Activated T-cell treated with anti-CD3 and anti-CD28 coated beads, Interleukin-2, amount 50 U/mL, for 24 hours (primary cell): ENCODE measurements at places on chromosomes 13 and 19.

GRCh38 chr13:112198396-112199010, 131.6 kb downstream of the SOX1 start:
- H3K27ac ChIP-seq, result no peak overlapping the region
- peaks cover 36% of the 10 kb centered on the region for H3K27me3 ChIP-seq
- DNase-seq, result no peak
- no peaks in the 10 kb centered on the region for H3K4me1 ChIP-seq
- H3K4me3 ChIP-seq, result no peak overlapping the region
- no peaks in the 10 kb centered on the region for H3K36me3 ChIP-seq

- no peaks in the 10 kb centered on the region for H3K36me3 ChIP-seq
- no peaks in the 10 kb centered on the region for H3K27me3 ChIP-seq
- no peaks in the 10 kb centered on the region for H3K4me1 ChIP-seq
- H3K27ac ChIP-seq, result no peak overlapping the region
- no peak for DNase-seq
Measured at GRCh38 chr13:96473526-96474180, 383.7 kb downstream of the HS6ST3 start.

DNA sequence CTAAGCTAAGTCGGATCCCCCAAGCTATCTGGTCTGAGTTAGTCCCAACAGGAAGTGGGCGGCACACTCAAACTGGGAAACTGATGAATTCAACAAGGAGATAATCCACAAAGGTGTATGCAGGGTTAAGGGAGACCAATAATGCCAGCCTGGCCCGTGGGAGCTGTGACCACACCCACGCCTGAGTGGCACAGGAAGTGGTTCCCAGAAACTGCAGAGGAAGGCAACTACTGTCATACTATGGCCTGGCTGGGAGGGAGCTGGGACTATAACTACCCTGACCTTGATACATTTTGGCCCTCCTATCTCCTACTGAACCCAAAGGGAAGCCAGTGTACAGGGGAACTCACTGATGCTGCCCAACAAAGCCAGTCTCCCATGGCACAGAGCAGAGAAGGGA, 85.5 kb upstream of the TDRD3 start:
- H3K27me3 ChIP-seq, result no peaks in the 10 kb centered on the region
- H3K27ac ChIP-seq, result no peak overlapping the region
- H3K4me3 ChIP-seq, result no peak overlapping the region

GRCh38 chr19:15268192-15268927, 36.1 kb upstream of the EPHX3 start:
- H3K36me3 ChIP-seq, result peaks cover 97% of the 10 kb centered on the region
- no peak overlapping the region for H3K4me3 ChIP-seq
- H3K27ac ChIP-seq, result peak overlapping the region; percentile 83
- DNase-seq, result no peak
- no peaks in the 10 kb centered on the region for H3K27me3 ChIP-seq

DNA sequence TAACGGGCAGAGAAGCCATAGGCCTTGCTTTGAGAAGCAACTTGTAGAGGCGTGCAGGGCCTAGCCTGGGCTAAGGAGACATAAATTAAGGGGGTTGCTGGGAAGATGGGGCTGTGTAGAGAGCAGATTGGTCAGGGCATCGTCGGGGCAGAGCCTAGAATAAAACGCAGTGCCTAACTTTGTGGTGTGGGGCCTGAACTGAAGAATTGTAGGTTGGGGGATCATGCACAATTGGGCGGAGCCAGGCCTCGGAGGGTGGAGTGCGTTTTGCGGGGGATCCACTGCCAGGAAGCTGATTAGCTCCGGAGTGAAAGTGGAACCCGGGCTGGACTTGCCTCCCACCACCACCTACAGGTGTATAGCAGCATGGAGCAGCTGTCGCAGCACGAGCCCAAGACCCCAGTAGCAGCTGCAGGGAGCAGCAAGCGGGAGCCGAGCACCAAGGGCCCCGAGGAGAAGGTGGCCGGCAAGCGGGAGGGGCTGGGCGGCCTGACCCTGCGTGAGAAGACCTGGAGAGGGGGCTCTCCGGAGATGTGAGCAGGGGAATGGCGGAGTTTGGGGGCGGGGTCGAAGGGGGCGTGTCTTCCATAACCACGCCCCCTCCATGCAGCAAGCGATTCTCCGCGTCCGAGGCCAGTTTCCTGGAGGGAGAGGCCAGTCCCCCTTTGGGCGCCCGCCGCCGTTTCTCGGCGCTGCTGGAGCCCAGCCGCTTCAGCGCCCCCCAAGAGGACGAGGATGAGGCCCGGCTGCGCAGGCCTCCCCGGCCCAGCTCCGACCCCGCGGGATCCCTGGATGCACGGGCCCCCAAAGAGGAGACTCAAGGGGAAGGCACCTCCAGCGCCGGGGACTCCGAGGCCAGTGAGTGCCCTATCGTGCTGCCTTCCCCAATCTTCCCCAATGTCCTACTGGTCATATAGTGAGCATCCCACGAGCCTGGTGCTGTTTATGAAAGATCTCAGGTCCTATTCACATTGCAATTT, 13.8 kb downstream of the DNASE2 start:
- peak overlapping the region; percentile 62 for H3K4me3 ChIP-seq
- peaks cover 13% of the 10 kb centered on the region for H3K4me1 ChIP-seq
- no peak overlapping the region for H3K27ac ChIP-seq
- peak; percentile 82 for DNase-seq
- peaks cover 3% of the 10 kb centered on the region for H3K36me3 ChIP-seq
- peaks cover 10% of the 10 kb centered on the region for H3K27me3 ChIP-seq

DNA sequence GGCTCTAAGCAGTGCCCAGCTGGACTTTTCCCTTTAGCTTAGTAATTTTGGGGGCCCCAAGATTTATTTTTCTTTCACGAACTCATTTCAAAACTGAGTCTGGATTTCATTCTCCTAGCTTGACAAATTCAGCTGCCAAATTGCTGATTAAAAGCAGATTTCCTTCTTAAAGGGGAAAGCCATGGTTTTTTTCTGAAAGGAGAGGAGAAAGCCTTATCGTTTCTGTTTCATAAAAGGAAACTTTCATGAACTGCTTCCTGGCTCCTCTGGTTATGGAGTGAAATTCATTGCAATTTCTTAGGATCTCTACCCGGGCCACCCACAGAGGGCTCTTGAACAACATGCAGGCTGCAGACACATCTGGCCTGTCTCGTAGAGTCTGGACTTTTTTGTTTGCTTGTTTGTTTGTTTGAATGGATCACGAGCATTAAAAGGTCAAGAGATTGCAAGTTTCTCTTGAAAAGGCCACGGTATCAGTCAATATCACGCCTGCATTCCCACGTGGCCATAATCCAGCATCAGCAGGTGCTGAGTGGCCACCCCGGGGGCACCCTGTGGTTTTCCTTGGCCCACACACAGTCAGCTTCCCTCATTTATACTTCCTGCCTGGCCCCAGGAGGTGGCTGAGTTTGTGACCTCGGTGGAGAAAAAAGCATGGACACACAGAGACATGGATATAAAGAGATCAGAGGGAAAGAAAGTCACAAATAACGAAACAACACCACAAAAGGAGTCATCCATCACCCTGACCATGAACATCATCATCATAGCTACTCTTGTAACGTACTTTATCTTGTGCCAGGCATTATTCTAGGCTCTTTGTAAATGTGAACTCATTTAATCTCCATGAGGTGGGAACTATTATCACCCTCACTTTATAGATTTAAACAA, 10.5 kb upstream of the KLK4 start:
- peaks cover 8% of the 10 kb centered on the region for H3K4me1 ChIP-seq
- no peak for DNase-seq
- no peak overlapping the region for H3K4me3 ChIP-seq
- no peak overlapping the region for H3K27ac ChIP-seq

DNA sequence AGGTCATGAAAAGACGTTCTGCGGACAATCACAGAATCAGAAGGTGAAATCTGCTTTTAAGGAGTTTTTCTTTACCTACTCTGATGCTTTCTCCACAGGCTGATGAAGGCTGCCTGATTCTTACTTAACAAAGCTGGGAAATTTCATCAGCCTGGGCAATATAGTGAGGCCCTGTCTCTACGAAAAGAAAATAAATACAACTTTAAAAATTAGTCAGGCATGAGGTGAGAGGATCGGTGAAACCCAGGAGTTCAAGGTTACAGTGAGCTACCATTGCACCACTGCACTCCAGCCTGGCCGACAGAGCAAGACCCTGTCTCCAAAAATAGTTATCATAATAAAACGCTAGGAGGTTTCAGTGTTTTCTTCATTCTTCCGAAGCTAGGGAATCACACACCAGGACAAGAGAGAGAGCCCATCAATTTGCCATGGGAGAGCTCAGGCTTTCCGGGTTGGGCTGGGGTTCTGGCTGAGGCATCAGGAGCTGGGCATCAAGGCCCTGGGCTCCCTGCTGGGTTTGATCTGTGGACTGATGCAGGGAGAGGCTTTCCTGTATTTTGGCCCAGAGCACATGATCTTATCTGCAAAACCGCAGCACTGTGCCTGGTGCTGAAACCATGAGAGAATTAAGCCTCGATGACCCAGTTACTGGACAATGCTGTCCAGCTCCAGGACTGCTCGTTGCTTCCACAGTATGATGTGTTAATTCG, 25.1 kb upstream of the CEBPG start:
- no peak overlapping the region for H3K27ac ChIP-seq
- H3K4me1 ChIP-seq, result no peaks in the 10 kb centered on the region
- DNase-seq, result no peak
- no peaks in the 10 kb centered on the region for H3K36me3 ChIP-seq

- no peak overlapping the region for H3K27ac ChIP-seq
- no peaks in the 10 kb centered on the region for H3K36me3 ChIP-seq
- H3K27me3 ChIP-seq, result no peaks in the 10 kb centered on the region
- no peak overlapping the region for H3K4me3 ChIP-seq
- peaks cover 5% of the 10 kb centered on the region for H3K4me1 ChIP-seq
- DNase-seq, result no peak
Measured at GRCh38 chr19:7142771-7143170, 73.3 kb downstream of the ZNF557 start.

DNA sequence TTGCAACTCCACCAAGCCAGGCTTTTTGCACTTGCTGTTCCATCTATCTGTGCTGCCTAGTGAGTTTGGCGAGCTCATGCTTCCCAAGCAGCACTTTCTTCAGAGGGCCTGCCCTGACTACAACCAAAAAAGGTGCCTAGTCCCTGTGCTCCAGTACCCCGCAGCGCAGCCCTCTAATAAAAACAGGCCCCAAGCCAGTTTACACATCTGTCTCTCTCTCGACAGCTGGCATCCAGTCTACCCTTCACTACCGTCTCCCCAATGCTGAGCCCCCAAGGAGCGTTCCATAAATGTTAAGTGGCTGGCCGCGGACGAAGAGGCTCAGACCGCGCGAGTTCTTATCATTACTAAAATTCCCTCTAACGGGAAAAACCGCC, 512 bp downstream of the MED4 start:
- no peak for DNase-seq
- H3K4me3 ChIP-seq, result peak overlapping the region; percentile 99

DNA sequence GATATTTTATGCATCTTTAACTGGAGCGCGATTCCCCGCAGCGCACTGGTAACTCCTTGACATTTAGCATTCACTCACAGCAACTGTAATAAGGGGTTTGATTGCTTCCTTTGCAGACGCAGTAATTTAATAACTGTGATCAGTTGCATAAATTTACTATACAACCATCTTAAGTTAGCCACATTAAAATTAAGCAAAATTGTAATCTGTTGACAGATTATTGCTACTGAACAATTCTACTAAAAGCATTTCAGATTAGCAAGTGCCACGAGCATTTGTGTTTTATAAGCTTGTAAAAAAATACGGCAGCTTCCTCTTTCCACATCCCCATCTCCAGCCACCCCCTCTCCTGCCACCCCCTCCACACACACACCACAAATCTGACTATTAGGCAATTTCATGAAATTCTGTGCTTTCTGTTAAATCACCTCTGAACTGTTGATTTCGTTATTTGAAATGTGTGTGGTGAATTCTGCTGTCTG, 44.4 kb downstream of the TSHZ3 start:
- H3K27ac ChIP-seq, result no peak overlapping the region
- H3K4me3 ChIP-seq, result no peak overlapping the region
- no peaks in the 10 kb centered on the region for H3K36me3 ChIP-seq
- H3K4me1 ChIP-seq, result no peaks in the 10 kb centered on the region
- H3K27me3 ChIP-seq, result peaks cover 2% of the 10 kb centered on the region
- DNase-seq, result no peak

- H3K36me3 ChIP-seq, result no peaks in the 10 kb centered on the region
- no peak for DNase-seq
- H3K27ac ChIP-seq, result no peak overlapping the region
- no peak overlapping the region for H3K4me3 ChIP-seq
- no peaks in the 10 kb centered on the region for H3K4me1 ChIP-seq
Measured at GRCh38 chr13:66367356-66367755, 862.8 kb downstream of the PCDH9 start.

DNA sequence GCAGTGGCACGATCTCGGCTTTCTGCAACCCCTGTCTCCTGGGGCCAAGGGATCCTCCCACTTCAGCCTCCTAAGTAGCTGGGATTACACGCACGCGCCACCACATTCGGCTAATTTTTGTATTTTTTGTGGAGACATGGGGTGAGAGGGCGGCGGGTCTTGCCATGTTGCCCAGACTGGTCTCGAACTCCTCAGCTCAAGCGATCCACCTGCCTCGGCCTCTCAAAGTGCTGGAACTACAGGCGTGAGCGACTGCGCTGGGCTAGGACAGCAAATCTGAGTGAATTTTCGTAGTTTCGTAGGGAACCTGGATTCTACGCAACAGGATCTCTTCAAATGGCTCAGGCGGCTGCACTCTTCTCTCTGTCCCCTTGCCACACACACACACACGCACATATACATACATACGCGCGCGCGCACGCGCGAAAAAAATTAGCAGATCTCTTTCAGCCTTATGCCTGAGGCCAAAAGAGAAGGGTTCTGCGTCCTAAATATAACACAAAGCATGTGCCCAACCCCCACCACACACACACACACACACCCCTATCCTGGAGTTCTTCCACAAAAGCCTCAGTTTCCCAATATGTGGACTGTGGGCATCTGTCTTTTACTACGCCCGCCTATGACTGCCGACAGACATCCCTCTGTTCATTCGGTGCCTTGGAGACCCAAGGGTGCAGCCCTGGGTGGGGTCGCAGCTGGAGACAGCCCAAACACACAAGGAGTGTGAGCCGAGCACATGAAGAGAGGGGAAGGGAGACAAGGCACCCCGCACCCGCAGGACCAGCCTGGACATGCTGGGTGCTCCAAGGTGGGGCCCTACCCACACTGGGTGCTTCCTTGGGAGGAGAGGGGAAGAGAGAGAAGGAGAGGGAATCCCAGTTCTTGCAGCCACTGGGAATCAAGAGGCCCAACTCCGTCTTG, 616 bp downstream of the PINLYP start:
- no peak for DNase-seq
- peaks cover 48% of the 10 kb centered on the region for H3K4me1 ChIP-seq
- H3K27me3 ChIP-seq, result no peaks in the 10 kb centered on the region
- H3K4me3 ChIP-seq, result peak overlapping the region; percentile 96
- peaks cover 28% of the 10 kb centered on the region for H3K36me3 ChIP-seq

DNA sequence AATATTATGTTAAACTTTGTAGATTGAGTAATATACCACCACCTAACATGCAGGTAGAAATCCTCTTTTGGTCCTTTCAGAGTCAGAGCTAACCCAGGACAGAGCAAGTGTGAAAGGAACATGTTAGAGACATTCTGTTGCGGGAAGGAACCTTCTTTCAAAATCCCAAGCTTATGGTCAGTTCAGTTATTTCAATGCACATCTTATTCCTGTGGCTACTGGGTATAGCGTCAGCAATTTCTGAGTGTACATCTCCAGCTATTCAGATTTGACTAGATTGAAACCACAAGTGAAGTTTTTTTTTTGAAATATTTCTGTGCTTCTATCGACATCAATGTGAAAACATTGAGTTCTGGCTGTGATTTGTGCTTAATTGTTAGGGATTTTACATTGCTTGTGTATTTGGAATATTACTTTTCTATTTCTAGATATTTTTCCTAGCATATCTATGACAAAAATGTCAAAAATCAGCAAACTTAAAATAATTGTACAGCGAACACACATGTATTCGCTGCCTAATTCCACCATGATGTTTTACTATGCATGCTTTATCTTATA, 165.3 kb downstream of the LMO7 start:
- no peak overlapping the region for H3K4me3 ChIP-seq
- no peak for DNase-seq
- H3K36me3 ChIP-seq, result peaks cover 21% of the 10 kb centered on the region
- no peak overlapping the region for H3K27ac ChIP-seq
- H3K27me3 ChIP-seq, result no peaks in the 10 kb centered on the region
